ENCODE measurements at places on chromosomes 16 and 17.

- no peak for DNase-seq
Measured at GRCh38 chr17:74775409-74776043, 619 bp downstream of the NAT9 start.

DNA sequence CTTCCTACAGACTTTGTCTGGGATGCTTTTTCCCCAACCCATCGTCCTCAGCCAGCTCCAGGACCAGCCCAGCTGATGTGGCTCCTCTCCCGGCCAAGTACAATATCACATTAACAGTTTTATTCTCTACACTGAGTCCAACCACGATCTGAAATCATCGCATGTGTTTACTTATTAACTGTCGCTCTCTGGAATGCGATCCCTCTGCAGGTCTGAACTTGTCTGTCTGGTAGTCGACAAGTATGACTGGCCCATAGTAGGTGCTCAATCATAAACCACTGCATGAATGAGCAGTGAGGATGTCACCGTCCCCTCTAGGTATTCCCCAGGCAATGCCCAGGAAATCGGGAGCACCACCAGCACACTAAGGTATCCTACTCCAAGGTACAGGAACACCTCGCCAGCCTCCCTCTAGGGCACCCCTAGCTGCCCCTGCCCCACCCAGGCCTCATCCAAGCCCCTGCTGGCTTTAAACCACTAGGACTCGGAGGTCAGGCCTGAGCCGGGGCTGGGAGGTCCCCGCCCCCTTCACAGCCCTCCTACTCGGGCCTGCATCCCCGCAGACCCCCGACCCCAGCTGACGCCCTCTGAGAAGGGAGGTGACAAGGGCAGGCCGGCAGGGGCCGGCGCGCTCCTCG is 27.7 kb downstream of the RTN4RL1 start:
- no peak for DNase-seq

- DNase-seq, result no peak
Measured at GRCh38 chr17:77441130-77441920, 300.6 kb downstream of the SEC14L1 start.

DNA sequence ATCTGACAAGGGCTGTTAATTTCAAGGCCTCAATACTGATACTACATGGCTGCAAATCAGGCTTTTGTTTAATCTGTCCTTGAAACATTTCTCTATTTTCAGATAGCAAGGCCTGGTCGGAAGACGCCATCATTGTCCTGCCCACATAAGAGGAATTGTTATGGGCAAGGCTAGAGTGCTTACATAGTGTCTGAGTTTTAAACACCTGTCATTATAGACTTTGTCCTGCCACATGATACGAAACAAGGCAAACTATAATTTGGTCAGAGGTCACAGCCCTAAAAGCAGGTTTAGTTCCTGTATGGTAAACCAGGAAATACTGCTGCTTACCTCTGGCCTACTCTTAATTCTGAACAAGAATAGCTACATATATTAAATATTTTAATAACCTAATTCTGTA is 104.4 kb downstream of the SSH2 start:
- no peak for DNase-seq

- no peak for DNase-seq
Measured at GRCh38 chr16:30356401-30357084, 1.4 kb upstream of the CD2BP2 start.

All from NCI-H1930 (cell line).